ENCODE measurements at places on chromosomes 16 and 17.

DNA sequence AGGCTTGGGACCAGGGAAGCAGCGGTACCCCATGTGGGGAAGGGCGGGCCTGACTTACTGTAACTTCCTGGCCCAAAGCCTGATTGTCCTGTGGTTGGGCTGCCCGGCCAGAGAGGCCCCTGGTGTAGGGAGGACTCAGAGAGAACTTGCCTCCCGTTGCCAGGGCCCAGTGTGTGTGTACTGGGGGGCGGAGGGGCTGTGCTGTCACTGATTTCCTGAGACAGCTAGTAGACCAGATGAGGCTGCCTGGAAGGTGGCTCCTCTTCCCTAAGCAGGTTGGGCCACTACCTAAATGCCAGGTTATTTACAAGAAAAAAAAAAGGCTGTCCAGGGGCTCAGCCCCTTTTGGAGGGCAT, 16.7 kb downstream of the SOCS3 start:
- DNase-seq: no peak

GRCh38 chr16:54436346-54436745, 149.8 kb upstream of the IRX3 start:
- DNase-seq: no peak

- DNase-seq: no peak
These were observed 2.1 kb upstream of the CUEDC1 start for GRCh38 chr17:57957120-57957850.

GRCh38 chr17:41338961-41339485, 11.6 kb downstream of the KRT33A start:
- no peak for DNase-seq

GRCh38 chr17:36142235-36142634, 34.2 kb downstream of the TBC1D3B start:
- no peak for DNase-seq

GRCh38 chr17:40726919-40727318, 23.4 kb upstream of the KRT24 start:
- DNase-seq: no peak

- DNase-seq: no peak
These were observed 13.9 kb downstream of the PER1 start for GRCh38 chr17:8138374-8138671.
